ENCODE measurements at places on chromosomes 5 and 9.

DNA sequence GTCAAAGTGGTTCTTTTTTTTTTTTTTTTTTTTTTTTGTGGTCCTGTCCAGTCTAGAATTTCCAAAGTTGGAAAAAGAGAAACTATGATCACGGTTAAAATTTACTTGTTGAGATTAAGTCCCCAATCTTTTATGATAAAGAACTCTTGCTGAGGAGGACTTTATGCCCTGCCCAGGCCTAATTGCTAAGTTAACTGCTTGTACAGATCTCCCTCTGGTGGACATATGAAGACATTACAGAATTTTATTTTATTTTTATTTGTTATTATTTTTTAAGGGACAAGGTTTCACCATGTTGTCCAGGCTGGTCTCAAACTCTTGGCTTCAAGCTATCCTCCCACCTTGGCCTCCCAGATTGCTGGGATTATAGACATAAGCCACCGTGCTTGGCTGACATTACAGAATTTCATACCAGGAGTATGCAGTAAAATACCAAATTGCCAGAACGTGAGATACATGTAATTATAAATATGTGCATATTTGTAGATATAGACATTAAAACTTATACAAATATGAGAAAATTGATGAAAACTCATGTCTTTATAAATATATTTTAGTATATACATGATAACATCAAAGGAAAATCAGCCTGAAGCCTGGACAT, 91.2 kb downstream of the RFK start:
- DNase-seq = no peak

DNA sequence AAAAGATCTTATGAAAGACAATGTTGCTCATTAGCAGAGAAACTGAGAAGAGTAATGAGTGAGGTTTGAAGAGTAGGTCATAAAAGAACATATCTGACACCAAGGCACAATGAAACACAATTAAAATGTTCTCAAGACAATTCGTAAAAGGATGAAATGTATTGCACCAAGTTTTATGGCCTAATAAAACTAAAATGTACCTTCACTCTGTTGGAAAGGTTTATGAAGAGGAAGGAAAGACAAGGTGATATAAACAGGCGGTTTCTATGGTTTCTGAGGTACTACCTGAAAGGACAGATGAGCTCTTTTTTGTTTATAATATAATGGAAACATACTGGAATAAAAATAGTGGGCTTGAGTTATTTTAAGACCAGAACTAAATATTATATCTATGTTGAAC, 821.3 kb downstream of the TAF11L14 start:
- no peak for DNase-seq

DNA sequence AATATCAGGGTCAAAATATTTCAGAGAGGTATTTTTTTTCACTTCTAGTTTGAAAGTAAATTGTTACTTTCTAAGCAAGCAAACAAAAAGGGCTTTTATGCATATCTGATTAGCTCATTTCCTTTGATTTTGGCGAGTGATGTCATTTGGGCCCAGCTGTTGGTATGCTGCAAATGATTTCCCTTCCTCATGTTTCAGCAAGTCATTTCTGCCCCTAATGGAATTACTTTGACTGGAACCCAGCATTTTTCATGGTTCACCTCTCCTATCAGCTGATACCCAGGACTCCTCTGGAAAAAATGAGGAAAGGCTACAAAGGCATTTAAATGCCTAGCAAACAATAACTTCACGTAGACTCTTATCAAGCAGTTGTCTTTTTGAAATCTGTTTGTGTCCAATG, 500.6 kb downstream of the EBF1 start:
- no peak for DNase-seq

DNA sequence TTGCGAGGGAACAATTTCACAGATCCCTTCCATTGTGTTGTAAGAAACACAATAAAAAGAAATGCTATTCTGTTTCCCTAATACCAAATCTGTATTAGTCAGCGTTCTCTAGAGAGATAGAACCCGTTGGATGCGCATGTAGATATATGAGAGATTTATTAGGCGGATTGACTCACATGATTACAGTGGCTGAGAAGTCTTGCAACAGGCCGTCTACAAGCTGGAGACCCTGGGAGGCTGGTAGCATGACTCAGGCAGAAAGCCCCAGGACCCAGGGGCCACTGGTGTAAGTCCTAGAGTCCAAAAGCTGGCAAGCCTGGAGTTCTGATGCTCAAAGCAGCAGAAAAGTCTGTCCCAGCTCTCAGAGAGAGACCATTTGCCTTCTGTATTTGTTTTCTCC, 18.4 kb upstream of the IL17B start:
- no peak for DNase-seq

DNA sequence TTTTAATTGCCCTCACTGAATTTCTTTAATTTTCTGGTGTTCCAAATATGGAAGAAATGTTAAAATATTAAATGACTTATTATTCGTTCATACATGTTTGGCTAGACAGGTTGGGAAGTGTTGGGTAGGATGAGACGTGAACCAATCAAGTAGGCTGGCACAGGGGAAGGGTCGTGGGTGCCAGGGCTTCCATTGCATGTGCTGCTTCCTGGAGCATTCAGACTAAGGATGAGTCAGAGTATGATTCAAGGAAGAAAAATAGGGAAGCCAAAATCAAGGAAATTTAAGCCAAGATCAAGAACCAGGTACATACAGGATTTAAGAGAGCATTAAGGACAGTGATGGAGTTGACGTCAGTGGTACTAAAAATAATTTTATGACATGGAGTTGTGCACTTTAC, 2068.0 kb downstream of the MAT2B start:
- no peak for DNase-seq

- peak; percentile 18 for DNase-seq
Observed at GRCh38 chr5:88663793-88664216, 219.2 kb downstream of the MEF2C start.
